ENCODE measurements at places on chromosomes 6 and 20.

- no peak for DNase-seq
Measured at GRCh38 chr6:135128268-135128914, 52.7 kb upstream of the MYB start.

- DNase-seq: no peak
Measured at GRCh38 chr20:840858-841567, 7.5 kb downstream of the FAM110A start.

GRCh38 chr20:51488331-51488730 is 54.2 kb downstream of the NFATC2 start:
- no peak for DNase-seq

- no peak for DNase-seq
Measured at GRCh38 chr20:48933017-48933766, 11.7 kb downstream of the ARFGEF2 start.

GRCh38 chr20:59033616-59034165 is 1.6 kb upstream of the ATP5F1E start:
- no peak for DNase-seq

- no peak for DNase-seq
Measured at GRCh38 chr20:18677126-18677525, 89.3 kb downstream of the DTD1 start.

DNA sequence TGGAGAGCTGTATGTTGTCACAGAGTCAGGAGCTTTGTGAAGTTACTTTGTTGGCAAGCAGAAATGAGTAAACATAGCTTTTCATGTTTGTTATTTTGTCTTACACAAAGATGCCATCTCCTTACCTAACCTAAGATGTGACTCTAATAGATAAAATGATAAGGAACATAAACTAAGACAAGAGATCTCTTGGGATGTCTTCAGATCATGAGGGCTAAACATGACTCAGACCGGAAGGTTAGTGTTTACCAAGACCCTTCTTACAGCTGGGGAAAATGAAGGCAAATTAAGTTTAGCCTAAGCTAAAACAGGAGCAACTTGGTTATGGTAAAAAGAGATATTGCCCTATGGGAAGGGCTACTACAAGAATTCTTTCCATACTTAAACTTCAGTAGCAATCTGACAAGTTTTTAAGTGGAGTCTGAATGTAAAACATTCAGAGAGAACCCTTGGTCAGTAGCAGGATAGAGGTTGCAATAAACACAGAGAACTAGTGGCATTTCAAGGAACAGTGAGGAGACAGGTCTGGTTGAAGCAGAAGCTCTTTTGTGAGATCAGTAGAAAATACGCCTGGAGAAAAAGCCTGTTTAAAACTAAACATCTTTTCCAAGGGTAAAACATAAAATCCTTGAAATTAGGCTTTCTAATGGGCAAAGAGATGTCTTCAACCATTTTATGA is 29.9 kb downstream of the SGK1 start:
- no peak for DNase-seq

DNA sequence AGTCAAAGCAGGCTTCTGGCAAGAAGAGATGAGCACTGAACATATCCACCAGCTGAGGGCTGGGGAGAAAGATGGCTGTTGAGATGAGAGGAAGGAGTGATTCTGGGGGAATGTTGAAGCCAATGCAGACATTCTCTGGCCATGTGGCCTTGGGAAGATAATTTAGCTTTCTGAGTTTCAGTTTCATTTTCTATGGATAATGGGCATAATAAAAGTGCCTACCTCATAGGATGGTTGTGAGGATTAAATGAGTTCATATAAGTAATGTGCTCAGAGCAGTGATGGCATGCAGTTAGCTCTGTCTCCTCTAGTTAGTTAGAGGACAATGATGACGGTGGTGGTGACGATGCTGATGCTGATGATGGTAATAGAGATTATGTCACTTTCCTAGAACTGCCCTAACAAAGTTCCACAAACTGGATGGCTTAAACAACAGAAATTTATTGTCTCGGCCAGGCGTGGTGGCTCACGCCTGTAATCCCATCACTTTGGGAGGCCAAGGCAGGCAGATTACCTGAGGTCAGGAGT is 18.5 kb upstream of the KCNK5 start:
- DNase-seq: no peak

DNA sequence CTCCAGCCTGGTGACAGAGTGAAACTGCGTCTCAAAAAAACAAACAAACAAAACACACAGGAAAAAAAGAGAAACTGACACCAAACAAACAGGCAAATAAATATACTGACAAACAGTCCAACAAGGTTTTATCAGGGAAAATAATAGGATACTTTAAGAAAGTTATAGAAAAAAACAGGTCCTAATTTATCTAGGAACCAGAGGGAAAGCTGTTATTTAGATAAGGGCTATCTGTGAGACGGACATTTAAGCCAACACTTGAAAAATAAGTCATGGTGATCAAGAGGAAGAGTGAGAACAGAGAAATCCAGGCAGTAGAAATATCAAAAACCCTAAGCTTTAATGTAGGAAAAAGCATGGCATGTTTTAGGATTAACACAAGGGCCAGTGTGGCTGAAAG is 68.9 kb downstream of the FAM217A start:
- no peak for DNase-seq

GRCh38 chr20:19045371-19045770 is 167.1 kb upstream of the SLC24A3 start:
- DNase-seq: no peak

All from left cardiac atrium (tissue), 4 donors.